ENCODE measurements at places on chromosomes 4 and X. TPM values are rescaled to one million over a fixed set of nuclear protein-coding genes. Genes with fewer than 3 reads are reported as not detected.

The CXorf49 gene
- total RNA-seq, result not detected

The F8A1 gene
- total RNA-seq, result 14.5 TPM

The GPRASP1 gene
- 10.2 TPM for total RNA-seq

The ATXN3L gene
- total RNA-seq, result not detected

The GNL3L gene
- total RNA-seq, result 28.5 TPM

The CXorf65 gene
- total RNA-seq, result not detected

The CSN1S1 gene
- total RNA-seq, result not detected

The SSX2B gene
- total RNA-seq, result not detected

The DUSP21 gene
- not detected for total RNA-seq

The BEND2 gene
- not detected for total RNA-seq

The SOD3 gene
- 415 TPM for total RNA-seq

- DNase-seq, result no peak
Measured at GRCh38 chrX:108945883-108946523, 209.6 kb upstream of the IRS4 start.

DNA sequence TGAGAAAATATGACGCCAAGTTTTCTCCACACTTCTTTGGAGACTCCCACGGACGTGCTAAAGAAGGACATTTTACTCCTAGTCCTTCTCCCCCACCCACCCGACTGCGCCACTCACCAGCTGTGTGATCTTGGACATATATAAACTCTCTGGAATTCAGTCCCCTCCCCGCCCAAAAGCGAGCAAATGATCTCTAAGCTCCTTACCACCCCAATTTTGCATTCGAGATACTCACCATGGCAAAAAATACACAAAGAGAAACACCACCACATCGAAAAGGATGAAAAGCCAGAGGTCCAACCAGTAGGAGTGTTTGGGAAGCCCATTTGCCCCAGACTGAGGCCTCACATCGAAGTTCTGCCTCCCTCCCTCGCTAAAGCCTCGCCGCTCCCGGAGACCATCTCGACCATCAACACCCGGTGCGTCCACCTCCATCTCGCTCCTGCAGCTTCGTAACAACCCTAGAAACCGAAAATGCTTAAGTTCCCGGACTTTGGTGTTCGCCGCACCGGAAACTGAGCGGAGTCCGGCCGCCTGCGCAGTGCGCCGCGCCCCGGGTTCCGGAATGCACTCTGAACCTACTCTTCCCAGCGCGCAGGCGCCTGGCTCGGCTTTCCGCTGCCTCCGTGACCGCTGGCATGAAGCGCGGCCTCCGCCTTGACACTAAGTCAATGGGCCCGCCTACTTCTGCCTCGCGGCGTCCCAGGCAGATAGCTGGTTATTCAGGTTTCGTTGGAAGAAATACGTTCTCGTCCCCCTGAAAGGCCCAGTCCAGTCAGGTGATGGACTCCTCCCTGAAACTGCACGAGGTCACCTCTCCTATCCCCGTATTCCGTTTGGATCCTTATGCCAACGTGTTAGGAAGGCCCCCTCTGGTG lies 21.6 kb downstream of the FABP2 start:
- peak; percentile 99 for DNase-seq

DNA sequence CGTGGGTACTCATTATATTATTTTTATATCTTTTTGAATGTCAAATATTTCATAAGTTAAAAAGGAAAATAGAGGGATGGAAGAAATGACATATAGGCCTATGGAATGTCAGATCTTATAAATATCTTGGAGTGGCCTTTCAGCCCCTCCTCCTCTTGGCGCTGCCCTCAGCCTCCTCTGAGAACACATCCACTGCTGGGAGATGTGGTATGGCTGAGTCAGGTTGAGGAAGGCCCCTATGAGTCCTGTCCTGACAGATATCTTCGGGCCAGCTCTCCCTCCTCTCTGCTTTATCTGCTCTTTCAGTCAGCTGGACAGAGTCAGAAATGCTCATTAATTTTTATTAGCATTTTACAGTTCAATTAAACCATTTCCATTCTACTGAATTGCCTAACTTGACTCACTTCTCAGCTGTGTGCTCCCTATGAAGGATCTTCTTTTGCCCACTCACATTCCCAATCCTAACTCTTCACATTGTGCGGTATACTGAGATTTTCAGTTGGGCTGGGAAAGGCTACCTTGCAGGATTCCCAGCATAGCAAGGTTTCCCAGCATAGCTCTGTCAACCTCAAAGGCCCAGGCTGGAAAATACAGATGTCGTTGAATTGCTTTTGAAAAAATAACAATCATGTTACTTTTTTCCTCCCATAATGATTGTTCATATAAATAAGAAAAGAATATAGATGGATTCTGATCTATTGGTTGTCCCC lies 128.0 kb downstream of the ARHGEF9 start:
- peak; percentile 55 for DNase-seq

DNA sequence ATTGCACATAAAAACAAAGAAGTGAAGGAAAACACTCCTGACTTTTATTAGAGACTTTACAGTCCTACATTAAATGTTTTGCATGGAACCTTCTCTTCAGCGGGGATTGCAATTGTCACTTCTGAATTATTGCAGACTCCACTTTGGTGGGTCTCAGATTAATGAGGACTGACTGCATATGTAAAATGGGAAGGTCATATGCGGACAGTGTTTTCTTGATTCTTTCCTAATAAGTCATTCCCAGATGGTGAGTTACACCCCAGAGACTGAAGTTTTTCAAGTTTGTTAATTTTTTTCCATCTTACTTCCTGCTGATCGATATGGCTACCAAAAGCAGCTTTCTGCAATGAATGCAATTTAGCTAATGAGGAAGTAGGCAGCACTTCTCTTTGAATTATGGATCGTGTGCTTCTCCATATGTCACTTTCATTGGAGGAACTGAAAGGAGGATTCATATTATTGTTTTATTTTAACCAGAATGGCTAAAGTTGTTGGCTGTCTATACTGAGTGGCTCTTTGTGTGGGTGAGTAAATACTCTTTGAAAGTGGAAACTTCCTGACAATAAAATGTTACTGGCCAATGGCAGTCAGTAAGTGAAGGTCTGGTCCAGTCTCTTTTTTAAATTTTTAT lies 119.3 kb upstream of the CLNK start:
- no peak for DNase-seq

- no peak for DNase-seq
Measured at GRCh38 chrX:125710403-125711062, 390.9 kb downstream of the TEX13C start.

DNA sequence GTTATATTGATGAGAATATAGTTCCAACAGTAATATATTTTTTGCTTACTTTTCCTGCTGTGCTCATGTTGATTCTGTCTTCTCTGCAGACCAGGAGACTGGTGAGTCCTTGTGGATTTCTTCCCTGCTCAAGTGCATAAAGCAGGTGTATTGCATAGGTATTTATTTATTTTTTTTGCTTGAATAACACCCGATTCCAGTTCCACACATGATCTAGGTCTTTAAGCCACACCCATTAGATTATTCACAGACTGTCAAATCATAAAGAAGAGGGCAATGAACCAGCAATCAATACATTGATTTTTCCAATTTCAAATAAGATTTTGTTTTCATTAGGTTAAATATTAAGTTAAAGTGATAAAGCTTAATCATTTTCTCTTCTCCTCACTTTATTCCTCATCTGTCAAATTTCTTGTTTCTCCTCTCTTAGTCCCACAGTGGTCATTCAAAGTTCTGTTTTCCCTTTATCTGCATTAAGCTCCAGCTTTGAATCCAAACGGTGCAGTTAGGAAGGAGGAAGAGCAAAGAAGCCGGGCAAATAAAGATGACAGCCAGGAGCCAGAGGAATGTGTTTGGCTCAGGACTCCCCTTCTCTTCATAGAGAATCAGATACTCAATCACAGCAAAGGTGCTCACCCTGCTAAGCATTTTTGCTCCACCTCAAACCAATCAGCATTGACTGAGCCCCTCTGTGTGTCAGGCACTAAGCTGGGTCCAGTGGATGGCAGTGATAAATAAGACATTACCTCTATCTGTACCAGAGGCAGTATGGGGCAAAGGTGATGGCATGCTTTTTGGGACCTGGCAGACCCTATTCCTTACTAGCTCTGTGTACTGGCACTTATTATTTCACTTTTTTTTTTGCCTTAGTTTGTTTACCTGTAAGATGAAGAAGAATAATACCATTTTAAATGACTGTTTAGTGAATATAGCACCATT lies at the start of gene ADH1A:
Gene ADH1A, minus strand, starts transcription at position 138 of the 939 bp plus-strand sequence. Its CDS starts 71 bp downstream, at position 67.
- DNase-seq, result no peak

- DNase-seq, result no peak
Measured at GRCh38 chrX:32489125-32489524, 722.2 kb downstream of the DMD start.

DNA sequence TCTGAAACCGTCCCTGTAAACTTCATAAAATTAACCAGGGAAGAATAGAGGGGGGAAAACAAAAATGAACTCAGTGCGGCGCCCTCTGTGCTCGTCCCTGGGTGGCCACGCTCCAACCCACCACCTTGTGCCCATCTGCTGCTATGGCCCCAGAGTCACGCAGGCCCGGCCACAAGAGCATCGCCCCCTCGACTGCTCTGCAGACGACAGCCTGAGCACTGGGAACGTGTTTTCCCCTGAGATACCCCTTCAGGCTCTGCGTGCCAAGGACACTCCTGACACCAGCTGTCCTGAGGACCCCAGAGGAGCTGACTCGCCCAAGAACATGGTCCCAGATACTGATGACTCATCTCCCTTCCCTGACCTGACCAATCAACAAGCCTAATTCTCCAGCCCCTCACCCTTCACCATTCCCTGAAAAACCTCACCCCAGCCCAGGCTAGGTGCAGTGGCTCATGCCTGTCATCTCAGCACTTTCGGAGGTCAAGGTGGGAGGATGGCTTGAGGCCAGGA lies 64.1 kb upstream of the GPR78 start:
- peak; percentile 68 for DNase-seq

GRCh38 chr4:176775338-176775737 lies 17.4 kb downstream of the VEGFC start:
- no peak for DNase-seq

DNA sequence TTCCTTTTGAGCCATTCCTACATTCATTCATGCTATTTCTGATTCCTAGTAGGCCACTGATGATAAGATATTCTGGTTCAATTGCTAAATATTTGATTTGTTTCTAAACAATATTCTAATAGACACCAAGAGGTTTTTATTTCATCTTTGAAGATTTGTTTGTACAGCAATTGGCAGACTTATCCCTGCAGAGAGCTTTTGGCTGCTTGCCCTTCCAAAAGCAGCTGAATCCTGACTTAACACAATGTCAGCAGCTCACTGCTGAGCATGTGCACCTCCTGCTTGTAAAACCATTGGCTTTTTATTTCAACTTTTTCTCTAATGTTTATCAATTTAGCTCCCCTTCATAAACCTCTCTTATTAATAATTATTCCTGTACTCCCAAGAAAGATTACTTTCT lies 45.3 kb downstream of the MMRN1 start:
- no peak for DNase-seq

GRCh38 chrX:43716696-43717095 lies 60.6 kb downstream of the MAOA start:
- DNase-seq, result no peak

DNA sequence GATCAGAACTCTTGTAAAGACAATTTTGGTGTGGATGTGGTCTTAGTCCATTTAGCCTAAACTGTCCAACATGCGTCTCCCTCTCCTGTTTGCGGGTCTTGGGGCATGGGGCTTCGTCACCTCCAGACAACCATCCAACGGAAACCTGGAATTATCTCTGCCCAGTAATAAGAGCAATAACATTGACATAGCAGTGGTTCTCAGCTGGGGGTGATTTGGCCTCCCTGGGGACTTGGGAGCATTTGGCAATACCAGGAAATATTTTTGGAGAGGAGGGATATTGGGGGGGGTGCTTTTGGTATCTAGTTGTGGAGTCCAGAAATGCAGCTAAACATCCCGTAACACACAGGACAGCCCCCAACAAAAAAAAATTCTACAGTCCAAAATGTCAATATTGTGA lies 47.2 kb downstream of the SEL1L3 start:
- no peak for DNase-seq

DNA sequence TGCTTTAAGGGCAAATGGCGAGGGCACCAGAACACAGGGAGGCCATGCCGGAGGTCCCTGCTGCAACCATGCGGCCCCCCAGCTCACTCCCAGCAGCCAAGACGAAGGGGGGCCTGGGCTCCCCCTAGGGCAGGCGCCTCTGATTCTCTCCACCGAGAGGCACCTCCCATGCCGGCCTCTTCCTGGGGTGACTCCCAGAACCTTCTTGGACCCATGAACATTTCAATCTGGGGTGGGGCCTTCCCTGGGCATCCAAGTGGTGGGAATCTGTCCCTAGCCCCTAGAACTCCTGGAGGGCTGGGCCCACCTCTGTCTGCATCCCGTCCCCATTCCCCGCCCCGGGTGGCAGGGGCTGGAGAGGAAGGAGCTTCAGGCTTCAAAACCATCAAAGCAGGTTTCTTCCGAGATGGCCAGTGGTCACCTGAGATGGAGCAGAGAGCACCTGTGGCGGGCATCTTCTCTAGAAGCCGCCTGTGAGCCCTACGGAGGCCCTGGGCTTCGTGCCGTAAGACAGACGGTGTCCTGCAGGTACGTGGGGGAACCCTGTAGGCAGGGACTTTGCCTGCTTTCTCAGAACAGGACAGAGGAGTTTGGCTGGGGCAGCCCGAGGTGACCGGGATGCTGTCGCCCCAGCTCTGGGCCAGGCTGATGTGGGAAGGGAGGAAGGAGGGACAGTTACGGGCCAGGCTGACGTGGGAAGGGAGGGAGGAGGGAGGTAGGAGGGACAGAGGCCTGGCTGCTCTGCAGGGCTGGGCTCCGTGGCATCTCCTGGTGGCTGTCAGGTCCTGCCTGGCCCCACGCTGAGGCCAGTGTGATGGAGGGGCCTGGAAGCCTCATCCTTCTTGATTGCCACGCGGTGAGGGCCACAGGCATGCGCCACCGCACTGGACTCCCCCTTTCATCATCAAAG lies 6.8 kb upstream of the SLC25A6 start:
- DNase-seq, result peak; percentile 67

- no peak for DNase-seq
Measured at GRCh38 chr4:118799231-118799942, 36.5 kb downstream of the SEC24D start.

GRCh38 chr4:35151816-35152572 lies 1092.3 kb downstream of the ARAP2 start:
- DNase-seq, result no peak

- no peak for DNase-seq
Measured at GRCh38 chr4:186079694-186080093, 10.7 kb downstream of the TLR3 start.

DNA sequence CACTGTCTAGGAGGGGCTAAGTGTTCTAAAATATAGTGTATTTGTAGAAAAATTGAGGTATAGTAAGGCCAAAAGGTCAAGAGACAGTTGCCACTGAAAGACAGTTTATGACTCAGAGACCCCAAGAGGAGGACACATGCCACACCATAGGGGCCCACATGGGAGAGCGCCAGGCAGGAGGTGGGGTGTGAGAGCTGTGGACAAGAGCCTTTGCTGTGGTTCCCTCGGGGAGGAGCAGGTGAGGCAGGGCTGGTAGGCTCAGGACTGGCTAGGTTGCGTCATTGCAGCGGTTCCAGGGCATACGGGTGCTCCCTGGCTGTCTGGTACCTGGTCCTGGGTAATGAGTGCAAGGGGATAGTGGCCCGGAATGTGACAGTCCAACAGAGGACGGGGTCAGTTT lies 37.6 kb downstream of the CCNQ start:
- DNase-seq, result no peak

DNA sequence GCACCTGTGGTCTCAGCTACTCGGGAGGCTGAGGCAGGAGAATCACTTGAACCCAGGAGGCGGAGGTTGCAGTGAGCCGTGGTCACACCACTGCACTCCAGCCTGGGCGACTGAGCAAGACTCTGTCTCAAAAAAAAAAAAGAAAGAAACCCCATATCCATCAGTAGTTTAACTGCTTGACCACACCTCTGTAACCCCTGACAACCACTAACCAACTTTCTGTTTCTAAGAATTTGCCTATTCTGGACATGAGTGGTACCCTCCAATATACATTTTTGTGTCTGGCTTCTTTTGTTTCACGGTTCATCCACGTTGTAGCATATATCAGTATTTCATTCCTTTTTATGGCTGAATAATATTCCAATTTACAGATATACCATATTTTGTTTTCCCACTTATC lies 9.1 kb downstream of the PPAT start:
- DNase-seq, result no peak
